ENCODE measurements at places on chromosomes 2 and 18. TPM values are rescaled to one million over a fixed set of nuclear protein-coding genes. Genes with fewer than 3 reads are reported as not detected.

Gene LHCGR
- not detected for total RNA-seq

Gene SLC5A6
- total RNA-seq: 34.7 TPM

Gene RFX8
- not detected for total RNA-seq

Gene VIT
- not detected for total RNA-seq

Gene HOXD8
- 1.7 TPM for total RNA-seq

Gene MBD5
- total RNA-seq: 6.6 TPM

Gene MDH1B
- total RNA-seq: 0.48 TPM

Gene C1QL2
- not detected for total RNA-seq

Gene STPG4
- not detected for total RNA-seq

Gene ADAM23
- 0.24 TPM for total RNA-seq

Gene GALNT13
- total RNA-seq: 0.85 TPM

Gene ZC3H15
- total RNA-seq: 134 TPM

Gene AQP4
- 0.72 TPM for total RNA-seq

Gene AP1S3
- 51.8 TPM for total RNA-seq

Gene TRIM43
- total RNA-seq: not detected

Measured in tracheal epithelial cell (primary cell).